A549 treated with CORT108297 at 1 μM for 4 hours (cell line): ENCODE measurements at places on chromosomes 7 and 10. TPM values are rescaled to one million over a fixed set of nuclear protein-coding genes. Genes with fewer than 3 reads are reported as not detected.

Gene ARF5
- 158 to 191 TPM (median 168 TPM) in 5 replicates for total RNA-seq

Gene CHCHD3
- 76.5 to 99.7 TPM (median 78.2 TPM) in 5 replicates for total RNA-seq

Gene LYZL1
- total RNA-seq: not detected in 5 replicates

Gene SEMA3D
- total RNA-seq: 0.05 to 0.06 TPM (median 0.06 TPM) in 3 of 5 replicates, not detected in the others

Gene TEX47
- total RNA-seq: not detected in 5 replicates

Gene KIAA1549
- total RNA-seq: 5.7 to 8.5 TPM (median 7.2 TPM) in 5 replicates

Gene ZNF425
- total RNA-seq: 0.97 to 1.5 TPM (median 0.98 TPM) in 5 replicates

Gene VPS37D
- 2.4 to 6.4 TPM (median 4.7 TPM) in 5 replicates for total RNA-seq
